Stimulated activated CD4-positive, alpha-beta T cell treated with anti-CD3 and anti-CD28 coated beads, Interleukin-15, amount 100 ng/mL, for 1 hour (primary cell): ENCODE measurements at places on chromosomes 5 and 9.

GRCh38 chr5:12780536-12780935, 876.3 kb upstream of the CTNND2 start:
- DNase-seq, result no peak

DNA sequence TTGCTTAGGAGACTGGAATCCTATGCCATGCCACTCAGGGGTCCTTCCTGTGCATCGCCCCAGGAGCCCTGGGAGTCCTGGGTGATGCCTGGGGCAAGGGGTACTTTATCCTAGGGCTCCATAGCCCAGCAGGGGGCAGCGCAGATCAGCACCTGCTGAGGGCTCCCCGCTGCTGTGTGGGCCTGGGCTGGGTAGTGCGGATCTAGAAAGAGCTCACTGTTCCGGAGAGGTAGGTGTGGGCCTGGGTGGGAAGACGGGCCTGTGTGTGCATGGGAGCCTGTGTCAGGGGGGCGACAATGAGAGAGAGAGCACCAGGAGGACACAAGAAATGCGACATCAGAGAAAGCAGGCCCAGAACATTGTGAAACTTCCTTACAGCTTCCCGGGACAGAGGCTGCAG, 11.4 kb upstream of the DAB2IP start:
- DNase-seq, result no peak

DNA sequence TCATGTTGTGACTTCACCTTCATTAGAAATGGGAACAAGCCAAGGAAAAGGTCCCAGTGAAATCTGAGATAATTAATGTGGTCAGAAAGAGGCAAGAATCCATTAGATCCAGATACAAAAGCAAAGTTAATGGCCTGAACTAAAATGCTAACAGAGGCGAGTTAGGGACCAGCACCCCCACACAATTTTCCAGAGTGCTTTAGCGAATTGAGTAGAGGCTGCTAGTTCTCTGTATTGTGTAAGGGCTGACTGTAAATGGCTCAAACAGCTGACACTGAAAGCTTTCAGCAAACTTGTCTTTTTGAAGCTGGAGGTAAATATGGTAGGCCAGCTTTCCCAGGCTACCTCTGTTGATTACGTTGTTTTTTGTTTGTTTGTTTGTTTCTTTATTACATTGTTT, 75.5 kb downstream of the CSNK1A1 start:
- DNase-seq, result no peak

- DNase-seq, result no peak
These were observed 556.9 kb downstream of the PTPRD start for GRCh38 chr9:10055886-10056395.

- DNase-seq, result no peak
These were observed 36.9 kb downstream of the MYO10 start for GRCh38 chr5:16899171-16899570.

- no peak for DNase-seq
These were observed 36.4 kb upstream of the TCF7 start for GRCh38 chr5:134077926-134078580.

DNA sequence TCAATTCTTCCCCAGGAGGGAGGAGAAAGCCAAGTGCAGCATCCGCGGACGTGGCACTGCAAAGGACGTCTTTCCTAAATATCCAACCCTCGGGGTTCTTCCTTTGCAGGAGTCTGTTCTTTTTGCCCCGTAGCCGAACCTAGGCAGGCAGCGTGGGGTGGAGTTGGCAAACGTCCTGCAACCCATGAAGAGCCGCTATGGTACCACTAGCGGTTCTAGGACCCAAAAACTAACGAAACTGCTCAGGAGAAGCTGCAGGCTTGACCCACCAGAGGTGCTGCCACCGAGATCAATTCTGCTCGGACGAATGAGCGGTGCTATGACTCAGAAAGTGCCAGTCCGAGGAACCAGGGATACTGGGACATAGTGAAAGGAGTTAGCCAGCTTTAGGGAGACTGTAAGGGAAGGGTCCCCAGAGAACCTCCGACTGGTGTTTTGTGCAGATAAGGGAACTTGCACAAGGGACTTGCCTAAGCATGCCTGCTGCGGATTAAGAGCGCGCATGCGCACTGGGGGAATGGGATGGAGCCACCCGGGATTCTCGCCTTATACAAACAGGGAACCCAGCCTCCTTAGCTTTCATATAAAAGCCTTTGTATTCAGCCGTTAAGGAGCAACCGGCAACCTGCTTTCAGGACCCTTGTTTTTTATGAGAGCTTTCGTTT, 32.7 kb downstream of the ANXA2R start:
- no peak for DNase-seq

DNA sequence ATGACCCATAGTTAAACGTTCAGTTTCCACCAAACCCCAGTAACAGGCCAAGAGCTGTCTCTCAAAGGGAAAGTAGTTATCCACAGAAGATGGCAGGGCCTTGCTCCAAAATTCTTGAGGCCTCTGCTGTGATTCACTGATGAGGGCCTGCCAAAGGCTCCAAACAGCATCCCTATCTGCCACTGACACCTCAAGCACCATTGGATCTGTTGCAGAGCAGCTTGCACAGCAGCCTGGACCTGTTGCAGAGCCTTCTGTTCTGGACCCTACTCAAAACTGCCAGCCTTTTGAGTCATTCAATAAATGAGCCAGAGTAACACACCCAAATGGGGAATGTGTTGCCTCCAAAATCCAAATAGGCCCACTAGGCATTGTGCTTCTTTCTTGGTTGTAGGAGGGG, 741.5 kb upstream of the RGMB start:
- no peak for DNase-seq

DNA sequence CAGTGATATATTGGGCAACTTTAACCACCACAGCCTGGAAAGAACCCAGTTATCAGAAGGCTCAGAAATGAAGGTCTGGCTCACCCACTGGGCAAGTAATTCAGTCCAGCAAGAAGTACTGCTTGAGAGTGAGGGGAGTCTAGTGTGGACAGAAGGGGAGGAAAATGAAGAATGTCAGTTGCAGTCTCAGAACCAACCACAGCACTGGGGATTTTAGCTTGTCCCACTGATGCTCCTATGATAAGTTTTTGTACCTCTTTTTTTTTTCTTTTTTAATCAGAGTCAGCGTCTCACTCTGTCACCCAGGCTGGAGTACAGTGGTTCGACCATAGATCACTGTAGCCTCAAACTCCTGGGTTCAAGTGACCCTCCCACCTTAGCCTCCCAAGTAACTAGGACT, 9.4 kb upstream of the CD72 start:
- no peak for DNase-seq
